ENCODE measurements at places on chromosomes 5 and 9.

DNA sequence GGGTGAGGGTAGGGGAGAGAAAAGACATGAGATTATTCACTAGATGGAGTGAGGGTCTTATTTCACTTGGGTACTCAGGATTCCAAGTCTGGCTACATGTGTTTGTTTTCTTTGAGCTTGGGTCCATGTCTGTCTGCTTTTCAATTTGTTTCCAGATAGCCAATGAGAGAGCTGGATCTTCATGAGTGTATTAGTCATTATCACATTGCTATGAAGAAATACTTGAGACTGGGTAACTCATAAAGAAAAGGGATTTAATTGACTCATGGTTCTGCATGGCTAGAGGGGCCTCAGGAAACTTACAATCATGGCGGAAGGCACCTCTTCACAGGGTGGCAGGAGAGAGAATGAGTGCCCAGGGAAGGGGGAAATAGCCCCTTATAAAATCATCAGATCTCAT is 196.8 kb upstream of the TRIM32 start:
- DNase-seq, result no peak

GRCh38 chr9:75995066-75995465 is 104.6 kb downstream of the PCSK5 start:
- DNase-seq, result no peak

DNA sequence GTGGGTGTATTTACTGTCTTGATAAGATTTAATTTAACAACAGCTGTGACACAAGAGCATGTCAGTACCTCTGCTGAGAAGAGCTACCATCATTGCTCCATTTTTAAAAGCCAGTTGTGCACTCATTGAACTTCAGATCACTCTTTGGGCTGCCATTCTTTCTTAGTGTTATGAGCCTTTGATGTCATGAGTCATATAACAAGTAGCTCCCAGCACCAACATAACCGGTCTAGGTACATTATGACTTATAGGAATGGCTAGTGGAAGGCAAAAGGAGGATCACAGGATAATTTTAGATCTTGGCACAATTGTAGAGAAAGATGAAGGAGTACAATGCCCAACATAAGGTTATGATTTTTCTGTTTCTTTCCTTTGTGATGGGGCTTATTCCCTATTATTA is 170.8 kb upstream of the FBN2 start:
- DNase-seq, result no peak

GRCh38 chr5:96280946-96281393 is 152.1 kb downstream of the PCSK1 start:
- DNase-seq, result no peak

DNA sequence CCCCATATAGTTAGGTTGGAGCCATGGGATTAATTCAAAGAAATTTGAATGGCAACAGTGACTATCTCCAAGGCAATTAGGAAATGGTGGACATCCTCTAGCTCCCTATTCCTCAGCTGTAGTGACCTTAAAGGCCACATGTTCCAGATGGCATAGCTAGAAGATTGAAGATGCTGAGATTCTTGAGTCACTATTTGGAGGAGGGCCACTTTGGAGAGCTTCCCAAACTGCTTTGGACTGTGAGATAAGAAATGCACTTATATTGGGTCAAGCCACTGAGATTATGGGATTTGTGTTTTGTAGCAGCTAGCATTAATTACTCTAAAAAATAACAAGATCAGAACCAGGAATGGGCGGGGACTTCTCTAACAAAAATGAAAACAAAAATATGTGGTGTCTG is 636.2 kb upstream of the CCNG1 start:
- no peak for DNase-seq

GRCh38 chr5:131654776-131655175 is 19.7 kb upstream of the RAPGEF6 start:
- no peak for DNase-seq

DNA sequence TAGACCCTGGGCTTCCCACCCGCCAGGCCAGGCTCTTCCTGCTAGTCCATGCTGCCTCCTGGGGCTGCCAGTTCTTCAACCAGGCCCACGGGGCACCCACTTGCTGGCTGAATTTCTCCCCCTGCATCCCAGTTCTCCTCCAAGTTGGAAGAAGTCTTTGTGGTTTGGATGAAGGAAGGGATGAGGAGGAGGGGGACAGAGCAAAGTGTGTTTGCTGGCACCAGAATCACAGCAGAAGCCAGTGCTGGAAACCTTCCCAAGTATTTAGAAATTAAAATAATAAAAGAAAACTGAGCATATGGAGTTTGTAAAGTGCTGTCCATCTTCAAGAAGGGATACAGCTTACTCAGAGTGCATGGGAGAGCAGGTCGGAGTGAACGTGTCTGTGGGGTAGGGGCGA is 19.4 kb upstream of the UNC5A start:
- no peak for DNase-seq

DNA sequence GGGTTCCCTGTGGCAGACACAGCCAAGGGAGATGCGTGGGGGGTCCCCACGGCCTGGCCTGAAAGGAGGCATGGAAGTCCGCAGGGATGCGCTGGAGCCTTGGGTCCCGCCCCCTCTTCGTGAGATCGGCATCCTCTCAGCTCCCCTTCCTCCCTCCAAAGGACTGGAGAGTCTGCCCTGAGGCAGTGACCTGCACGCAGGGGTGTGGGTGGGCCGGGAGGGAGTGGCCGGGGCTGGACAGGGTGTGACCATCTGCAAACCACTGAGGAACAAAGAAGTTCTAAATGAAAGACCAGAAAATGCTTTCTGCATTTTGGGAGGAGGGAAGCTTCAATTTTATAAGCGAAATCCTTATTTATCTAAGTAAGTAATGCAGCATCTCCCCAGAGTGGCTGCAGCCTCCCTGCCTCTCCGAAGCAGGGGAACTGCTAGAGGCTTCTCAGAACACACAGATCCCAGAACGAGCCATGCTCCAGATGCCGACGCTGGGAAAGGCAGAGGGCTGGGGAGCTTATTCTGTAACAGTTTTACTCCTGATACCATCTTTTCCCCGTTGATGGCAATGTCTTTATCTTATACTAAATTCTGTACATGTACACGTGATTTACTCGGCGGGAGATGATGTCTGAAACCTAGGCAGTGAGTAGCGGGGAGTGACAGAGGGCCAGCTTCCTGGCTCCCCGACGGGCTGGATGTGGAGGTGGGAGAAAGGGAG is 221.7 kb downstream of the FANCC start:
- DNase-seq, result no peak

- peak; percentile 12 for DNase-seq
Observed at GRCh38 chr5:98977723-98978122, 48.9 kb upstream of the CHD1 start.

- no peak for DNase-seq
Observed at GRCh38 chr5:87551911-87552310, 139.2 kb upstream of the CCNH start.

GRCh38 chr5:138536665-138537315 is 6.2 kb downstream of the ETF1 start:
- no peak for DNase-seq

GRCh38 chr9:93387791-93388190 is 63.7 kb upstream of the FAM120A start:
- no peak for DNase-seq

- no peak for DNase-seq
Observed at GRCh38 chr5:60651872-60652620, 47.9 kb downstream of the DEPDC1B start.

DNA sequence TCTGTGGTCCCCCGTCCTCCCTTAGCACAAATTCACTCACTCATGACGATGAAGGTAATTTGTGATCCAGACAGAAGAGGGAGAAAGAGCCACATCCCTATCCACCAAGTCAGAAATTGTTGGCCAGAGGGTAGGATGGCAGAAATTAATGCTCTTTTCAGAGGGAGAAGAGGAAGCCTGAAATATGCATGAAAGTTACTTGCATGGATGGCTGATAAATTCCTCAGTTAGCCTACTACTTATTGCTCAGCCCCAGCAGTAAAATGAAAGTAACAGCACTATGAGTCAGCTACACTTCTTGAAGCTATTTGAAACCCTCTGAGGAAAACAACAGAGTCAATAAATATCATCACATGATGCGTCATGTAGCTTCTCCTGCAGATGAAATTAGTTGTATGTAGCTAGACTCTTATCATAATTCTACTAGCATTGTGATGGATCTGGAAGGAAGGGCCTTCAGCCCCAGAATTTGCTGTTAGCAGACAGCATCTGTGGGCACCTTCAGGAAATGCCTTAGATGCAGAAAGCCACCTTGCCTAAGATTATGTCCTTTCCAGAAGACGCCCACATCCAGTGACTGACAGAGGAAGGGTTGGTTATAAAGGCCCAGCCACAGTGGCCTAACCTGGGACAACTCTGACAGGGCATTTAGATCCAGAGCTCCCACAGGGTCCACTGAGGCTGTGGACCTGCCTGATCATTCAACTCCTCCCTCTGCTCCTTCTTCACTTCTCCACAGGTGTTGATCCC is 81.2 kb upstream of the CCDC112 start:
- DNase-seq, result no peak

- DNase-seq, result no peak
Observed at GRCh38 chr9:125694478-125694877, 12.5 kb downstream of the MAPKAP1 start.

DNA sequence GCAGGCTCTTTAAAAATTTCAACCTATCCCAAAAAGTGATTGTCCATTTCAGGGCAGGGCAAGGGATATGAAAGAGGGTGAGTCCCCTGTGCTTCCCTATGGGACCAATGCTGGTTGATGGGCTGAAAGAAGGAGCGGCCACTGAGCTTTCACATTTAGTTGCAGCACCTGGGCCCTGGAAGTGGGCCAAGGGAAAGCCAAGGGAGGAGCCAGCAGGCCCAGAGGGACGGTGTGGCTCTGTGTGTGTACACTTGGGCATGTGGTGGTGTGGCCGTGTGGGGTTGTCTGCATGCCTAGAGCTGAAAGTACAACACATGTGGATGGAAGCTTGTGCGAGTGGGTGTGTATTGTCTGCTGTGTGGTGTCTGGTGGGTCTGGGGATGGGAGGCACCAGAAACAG is 14.0 kb upstream of the PSMD5 start:
- peak; percentile 37 for DNase-seq

DNA sequence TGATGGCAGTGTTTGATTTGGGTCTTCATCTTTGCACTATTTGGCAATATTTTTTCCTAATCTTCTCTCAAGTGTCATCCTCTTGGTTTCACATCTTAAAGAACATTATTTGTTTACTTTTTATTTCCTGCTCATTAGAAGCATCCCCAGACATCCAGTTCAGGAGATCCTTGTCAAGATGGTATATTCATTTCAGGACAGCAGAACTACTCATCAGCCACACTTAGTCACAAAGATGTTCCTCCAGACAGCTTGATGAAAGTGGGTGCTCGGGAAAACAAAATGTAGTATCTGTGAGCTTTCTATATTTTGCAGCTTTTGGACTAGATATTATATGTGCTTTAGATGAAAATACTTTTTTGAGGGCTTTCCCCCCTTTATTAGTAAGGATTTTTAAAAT is 72.1 kb upstream of the SREK1 start:
- DNase-seq, result no peak

GRCh38 chr9:121472446-121472845 is 27.2 kb downstream of the GGTA1 start:
- no peak for DNase-seq

- DNase-seq, result no peak
Observed at GRCh38 chr5:35815089-35815936, 41.4 kb upstream of the IL7R start.

GRCh38 chr5:78896132-78896531 is 89.0 kb downstream of the ARSB start:
- no peak for DNase-seq

GRCh38 chr5:168603746-168604145 is 24.6 kb upstream of the PANK3 start:
- DNase-seq, result no peak

GRCh38 chr9:72326641-72327040 is 38.4 kb downstream of the ZFAND5 start:
- DNase-seq, result no peak

- no peak for DNase-seq
Observed at GRCh38 chr5:59758566-59758965, 135.0 kb downstream of the PDE4D start.

DNA sequence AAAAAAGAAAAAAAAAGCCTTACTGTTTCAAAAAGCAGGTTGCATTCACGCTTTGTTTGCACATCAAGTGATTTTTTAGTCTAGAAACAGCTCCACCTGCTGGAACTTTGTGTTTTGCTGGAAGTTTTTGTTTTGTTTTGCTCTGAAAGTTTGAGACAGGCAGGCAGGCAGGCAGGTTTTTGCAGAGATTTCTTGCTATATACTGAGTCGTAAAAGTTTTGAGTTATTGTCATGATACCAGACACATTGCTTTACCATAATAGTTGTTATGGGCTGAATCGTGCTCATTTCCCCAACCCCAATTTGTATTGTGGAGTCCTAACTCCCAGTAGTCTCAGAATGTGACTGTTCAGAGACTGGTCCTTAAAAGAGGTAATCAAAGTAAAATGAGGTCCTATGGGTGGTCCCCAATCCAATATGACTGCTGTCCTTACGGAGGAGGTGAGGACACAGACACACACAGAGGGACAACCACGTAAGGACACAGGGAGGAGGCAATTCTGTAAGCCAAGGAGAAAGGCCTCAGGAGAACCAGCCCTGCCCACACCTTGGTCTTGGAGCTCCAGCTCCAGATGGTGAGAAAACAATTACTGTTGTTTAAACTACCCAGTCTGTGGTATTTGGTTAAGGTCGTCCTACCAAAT is 20.9 kb downstream of the OR2Y1 start:
- DNase-seq, result peak; percentile 6

DNA sequence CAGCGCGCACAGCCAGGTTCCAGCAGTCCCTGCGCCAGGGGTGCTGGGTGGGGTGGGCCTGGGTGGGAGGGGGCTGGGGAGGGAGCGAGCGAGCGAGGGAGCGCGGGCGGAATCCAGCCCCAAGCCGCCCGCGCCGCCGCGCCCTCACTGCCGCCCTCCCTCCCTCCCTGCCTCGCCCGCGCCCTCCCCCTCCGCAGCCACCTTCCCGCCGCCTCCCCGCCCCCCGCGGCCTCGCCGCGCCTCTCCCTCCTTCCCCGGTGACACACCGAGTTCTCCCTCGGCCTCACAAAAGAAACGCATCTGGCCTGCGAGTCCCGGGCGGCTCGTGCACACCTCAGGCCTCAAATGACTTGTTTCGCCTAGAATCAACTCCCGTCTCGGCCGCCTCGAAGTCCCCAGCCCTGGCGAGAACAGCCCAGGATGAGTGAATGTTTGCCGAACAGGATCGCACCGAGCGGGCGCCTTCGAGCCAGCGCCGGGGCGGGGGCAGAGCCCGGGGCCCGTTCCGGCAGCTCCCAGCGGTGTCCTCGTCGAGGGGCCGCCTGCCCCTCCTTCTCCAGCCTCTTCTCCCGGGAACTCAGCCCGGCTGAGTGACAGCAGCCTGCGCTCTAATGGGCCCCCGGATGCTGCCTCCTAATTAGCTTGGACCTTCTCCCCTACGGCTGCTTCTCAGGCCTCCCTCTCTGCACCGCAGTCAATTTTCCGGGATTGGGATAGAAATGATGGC is 371 bp upstream of the PITX1 start:
- DNase-seq, result no peak

DNA sequence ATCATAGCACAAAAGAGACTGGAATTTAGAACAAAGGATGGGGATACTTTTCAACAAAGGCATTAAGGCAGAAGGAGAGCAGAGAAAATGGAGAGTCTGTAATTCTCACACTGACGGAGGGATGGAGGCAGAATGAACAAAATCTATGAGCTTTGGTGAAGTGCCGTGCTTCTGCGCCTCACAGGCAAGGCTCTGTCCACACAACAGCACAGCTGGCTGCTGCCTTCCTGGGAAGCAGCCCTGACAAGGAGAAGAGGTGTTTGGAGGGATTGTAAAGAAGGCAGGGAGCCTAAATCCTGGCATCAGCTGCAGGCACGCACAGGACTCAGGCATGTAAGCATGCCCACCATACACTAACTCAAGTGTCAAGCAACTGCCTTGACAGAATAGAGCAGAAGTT is 485.2 kb upstream of the KIF2A start:
- no peak for DNase-seq

- peak; percentile 75 for DNase-seq
Observed at GRCh38 chr9:131747352-131747751, 7.5 kb upstream of the RAPGEF1 start.
